ENCODE measurements at places on chromosomes 2 and 18.
A peak's percentile ranks its signal among the peaks of the same experiment; 100 is the strongest.

DNA sequence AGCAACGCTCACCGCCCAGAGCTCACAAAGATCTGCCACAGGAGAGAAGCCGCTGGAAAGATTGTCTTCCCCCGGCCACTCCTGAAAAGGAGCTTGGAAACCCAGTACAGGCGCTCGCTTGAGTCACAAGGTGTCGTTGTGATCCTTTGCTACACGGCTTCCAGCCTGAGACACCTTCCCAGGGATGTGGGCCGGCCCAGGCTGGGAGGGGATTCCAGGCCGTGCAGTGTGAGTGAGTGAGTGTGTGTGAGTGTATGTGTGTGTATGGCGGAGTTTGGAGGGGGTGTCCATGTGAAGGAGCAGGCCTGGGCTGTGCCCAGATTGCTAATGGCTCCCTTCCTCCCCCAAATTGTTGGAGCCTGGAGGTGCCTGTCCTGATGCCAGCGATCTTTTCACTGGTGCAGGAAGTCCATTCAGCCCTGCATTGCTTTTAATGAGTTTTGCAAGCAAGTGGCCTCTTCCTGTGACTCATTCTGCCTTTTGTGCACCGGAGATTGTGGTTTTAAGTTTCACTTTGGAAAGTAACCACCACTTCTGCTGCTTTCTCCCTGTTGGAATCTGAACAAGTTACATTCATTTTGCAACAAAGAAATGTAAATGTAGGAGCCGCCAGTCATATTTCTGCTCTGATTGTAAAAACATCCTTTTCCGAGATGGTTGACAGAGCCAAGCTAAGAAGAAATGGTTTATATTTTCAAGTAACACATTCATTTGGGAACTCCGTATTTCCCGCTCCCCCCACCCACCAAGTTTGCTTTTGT, 83.7 kb downstream of the LPIN1 start:
- peak; percentile 100 for DNase-seq

GRCh38 chr2:21411741-21412140, 288.0 kb downstream of the TDRD15 start:
- DNase-seq = no peak

GRCh38 chr2:25041307-25041927, 459 bp upstream of the EFR3B start:
- DNase-seq = peak; percentile 32

GRCh38 chr2:147366279-147366678, 478.6 kb upstream of the ACVR2A start:
- no peak for DNase-seq

DNA sequence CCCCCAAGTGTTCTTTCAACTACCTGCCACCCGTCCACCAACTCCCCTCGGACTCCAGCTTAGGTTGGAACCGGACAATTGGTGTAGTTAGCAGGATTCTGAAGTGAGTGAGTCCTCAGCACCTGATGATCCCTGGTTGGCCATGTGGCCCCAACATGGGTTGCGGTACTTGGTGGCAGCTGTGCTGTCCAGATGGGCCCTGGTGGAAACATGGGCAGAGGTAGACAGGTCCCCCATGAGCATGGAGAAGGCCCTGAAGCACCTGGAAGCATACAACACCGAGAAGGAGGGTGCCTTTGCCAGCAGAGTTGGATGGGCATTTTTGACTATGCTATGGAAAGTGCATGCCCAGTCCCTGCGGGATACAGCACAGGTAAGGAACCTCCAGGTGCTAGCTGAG, 11.0 kb upstream of the C2orf42 start:
- no peak for DNase-seq

Data from RPMI7951 (cell line).